ENCODE measurements at places on chromosomes 2 and 18.

GRCh38 chr2:115609978-115610377 lies 1167.5 kb downstream of the DPP10 start:
- ATAC-seq: no peak

DNA sequence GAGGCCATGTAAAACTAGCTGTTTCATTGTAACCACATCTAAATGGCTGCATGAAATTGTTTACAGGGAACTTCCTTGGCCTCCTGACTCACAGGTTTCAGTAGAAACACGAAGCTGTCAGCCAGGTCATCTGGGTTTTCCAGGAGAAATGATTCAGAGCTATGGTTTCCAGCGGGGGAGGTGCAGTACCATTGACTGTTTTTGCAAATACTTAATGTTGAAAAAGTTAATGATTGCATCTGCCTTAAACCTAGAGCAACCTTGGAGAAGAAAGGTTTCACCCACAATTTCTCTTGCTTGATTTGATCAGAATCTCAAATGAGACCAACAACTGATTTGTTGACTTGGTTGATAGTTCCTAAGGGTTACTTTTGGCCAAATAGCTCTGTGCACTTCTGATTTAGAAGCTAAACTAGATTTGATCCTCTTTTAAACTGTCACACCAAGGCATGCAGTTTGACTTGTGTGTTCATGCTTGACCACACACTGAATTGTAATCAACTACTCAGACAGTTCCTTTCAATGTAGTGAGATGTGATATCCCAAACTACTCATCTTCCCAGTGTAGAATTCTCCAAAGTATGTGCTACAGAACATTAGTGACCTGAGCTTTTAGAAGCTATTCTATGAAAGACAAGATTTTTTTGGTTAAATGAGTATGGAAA lies 193.5 kb upstream of the CHST9 start:
- ATAC-seq: no peak

- ATAC-seq: no peak
Observed at GRCh38 chr2:127909019-127909418, 23.3 kb upstream of the AMMECR1L start.

- ATAC-seq: no peak
Observed at GRCh38 chr2:44267269-44267795, 7.9 kb upstream of the SLC3A1 start.

DNA sequence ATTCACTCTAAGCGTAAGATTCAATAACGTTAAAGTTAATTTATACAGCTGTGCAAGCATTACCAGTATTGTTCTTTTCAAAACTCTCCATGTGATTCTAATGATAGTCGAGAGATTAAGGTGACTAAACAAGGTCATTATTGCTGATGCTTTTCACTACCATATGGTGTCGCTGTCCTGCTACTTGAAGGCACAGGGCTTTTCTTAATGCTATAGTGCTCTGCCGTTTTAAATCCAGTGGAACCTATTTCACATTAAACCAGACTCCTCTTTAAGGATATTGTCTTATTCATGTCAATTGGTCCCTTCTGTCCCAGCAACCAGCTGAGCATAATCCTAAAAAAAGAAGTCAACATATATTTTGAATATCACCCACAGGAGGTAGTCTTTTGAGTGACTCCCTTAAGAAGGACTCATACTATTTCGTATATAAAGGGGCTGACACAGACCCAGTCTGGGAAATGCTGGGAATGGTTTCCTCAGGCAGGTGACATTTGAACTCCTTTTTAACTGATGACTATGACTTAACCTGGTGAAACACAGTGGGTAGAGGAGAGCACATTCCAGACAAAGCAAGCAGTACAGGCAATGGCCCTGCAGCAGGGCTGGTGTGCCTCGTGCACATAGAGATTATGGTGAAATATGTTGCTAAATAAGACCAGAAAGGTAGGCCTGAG lies 53.9 kb upstream of the CYTIP start:
- peak; percentile 84 for ATAC-seq

DNA sequence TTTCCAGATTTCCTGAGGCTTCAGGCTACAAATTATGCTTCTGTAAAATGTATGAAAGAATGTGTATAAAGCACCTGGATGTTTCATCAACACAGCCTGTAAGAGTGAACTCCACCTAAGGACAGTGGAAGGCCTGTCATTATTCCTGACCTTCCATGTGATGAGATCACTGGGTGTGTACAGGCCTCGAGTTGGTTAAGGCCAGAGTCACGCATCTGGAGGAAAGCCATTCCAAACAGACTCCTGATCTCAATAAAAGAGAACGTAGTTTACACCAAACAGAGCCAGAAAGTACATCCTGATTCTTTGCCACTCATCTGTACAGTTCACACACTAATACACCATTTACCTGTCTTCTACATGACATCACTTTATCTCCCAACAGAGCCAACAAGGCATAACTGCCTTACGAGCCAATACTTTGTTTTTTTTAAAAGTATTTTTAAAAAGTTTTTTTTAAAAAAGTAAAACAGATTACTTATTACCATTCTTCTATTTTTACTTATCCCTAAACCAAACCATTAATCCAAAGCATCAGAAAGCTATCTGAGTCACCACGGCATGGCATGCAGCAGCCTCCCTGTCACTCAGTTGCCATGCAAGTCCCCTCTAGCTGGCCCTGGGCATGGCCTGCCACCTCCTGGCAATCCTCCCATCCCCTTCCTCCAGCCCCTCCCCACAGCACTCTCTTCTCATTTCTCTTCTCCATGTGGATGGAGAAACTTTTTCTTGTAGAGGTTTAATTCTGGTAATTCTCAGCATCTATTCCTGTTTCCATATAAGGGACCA lies 78.8 kb upstream of the TFCP2L1 start:
- ATAC-seq: no peak

DNA sequence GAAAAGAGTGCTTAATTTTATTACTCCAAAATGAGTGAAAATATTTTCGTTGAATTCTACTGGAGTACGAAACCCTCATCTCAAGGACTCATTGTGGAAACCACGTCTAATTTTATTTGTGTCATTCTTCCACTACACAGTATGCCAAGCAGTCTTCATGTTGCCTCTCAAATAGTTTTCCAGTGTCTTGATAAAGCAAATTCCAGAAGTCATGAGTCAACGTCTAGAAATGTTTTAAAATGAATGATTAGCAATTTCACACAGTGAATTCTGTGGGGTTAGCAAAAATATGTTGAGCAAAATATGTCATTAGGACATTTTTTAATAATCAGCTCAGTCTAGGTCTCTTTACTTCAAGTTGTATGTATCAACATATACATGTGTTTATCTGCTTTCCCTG lies 865.5 kb downstream of the DSC3 start:
- no peak for ATAC-seq

GRCh38 chr18:74631623-74632350 lies 34.1 kb downstream of the ZNF407 start:
- ATAC-seq: no peak

- no peak for ATAC-seq
Observed at GRCh38 chr18:45007531-45007930, 326.8 kb downstream of the SETBP1 start.

Measured in activated CD4-positive, CD25-positive, alpha-beta regulatory T cell treated with anti-CD3 and anti-CD28 coated beads, Interleukin-2, amount 50 U/mL, for 24 hours (primary cell).